ENCODE measurements at places on chromosomes 7 and 10. TPM values are rescaled to one million over a fixed set of nuclear protein-coding genes. Genes with fewer than 3 reads are reported as not detected.

Gene GSTO1
- 319 TPM for total RNA-seq

Gene SPDYE8
- not detected for total RNA-seq

Gene FKBP6
- not detected for total RNA-seq

Gene STOX1
- 0.65 TPM for total RNA-seq

Gene PDSS1
- 18.8 TPM for total RNA-seq

Gene SLC26A3
- total RNA-seq = not detected

Gene CLEC2L
- total RNA-seq = 0.44 TPM

Gene MUC12
- 23.2 TPM for total RNA-seq

Gene STN1
- 24.6 TPM for total RNA-seq

Gene CRPPA
- 0.42 TPM for total RNA-seq

Gene MMRN2
- 1.2 TPM for total RNA-seq

Gene AHCYL2
- 6.5 TPM for total RNA-seq

Gene UCN3
- total RNA-seq = not detected

Gene FBXL15
- 6.5 TPM for total RNA-seq

Gene FAM25A
- total RNA-seq = not detected

Gene CCDC146
- total RNA-seq = 0.48 TPM

Gene HMX3
- total RNA-seq = not detected

Gene CALHM3
- total RNA-seq = 0.20 TPM

Gene PRPS1L1
- not detected for total RNA-seq
